Stimulated activated memory B cell treated with anti-CD40 and anti-IgM and Interleukin-4, amounts not matched to agents 10 μg/mL and 1 μg/mL and 100 μg/mL, for 72 hours (primary cell): ENCODE measurements at places on chromosomes 7 and 10.

DNA sequence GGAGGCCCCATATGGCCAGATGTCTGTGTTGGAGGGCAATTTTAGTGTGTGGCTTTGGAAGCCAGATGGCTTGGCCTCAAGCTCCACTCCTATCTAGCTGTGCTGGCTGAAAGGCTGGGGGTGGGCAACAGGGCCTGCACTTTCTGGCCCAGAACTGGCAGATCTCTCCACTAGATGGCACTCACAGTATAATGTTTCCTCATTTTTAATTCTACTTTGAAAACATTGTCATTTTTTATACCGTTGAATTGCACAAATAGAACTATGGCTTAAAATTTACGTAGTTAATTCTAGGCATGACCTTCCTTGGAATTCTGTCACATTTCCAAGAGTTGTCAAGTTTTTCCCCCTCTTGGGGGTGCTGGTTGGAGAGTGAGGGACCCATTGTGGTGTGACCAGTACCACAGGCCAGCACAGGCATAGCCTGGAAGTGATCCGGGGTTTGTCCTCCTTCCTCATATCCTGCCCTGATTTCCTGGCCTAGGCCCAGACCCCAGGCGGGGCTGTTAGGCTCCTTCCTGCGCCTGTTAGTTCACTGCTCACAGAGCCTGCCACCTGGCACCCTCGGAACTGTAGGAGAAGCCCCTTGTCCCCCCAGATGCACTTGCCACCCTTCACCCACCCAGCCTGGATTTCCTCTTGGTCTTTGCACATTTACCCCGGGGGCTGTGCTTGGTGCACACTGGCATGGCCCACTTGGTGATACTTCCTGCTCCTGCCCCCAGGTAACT is 52.8 kb downstream of the ARHGAP22 start:
- peak; percentile 73 for ATAC-seq

DNA sequence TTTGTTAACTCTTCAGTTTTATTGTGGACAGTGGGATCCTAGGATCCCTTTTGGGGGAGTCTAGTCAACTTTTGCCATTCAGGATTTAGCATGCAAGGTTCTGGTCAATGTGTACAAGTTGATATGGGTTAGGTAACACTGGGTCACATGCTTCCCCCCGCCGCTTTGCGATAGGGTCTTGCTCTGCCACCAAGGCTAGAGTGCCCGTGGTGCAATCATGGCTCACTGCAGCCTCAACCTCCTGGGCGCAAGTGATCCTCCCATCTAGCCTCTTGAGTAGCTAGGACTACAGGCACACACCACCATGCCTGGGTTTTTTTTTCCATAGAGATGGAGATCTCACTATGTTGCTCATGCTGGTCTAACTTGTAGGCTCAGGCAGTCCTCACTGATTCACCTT is 3.2 kb upstream of the CSGALNACT2 start:
- no peak for ATAC-seq

GRCh38 chr7:157228864-157229422 is 90.2 kb downstream of the UBE3C start:
- no peak for ATAC-seq

DNA sequence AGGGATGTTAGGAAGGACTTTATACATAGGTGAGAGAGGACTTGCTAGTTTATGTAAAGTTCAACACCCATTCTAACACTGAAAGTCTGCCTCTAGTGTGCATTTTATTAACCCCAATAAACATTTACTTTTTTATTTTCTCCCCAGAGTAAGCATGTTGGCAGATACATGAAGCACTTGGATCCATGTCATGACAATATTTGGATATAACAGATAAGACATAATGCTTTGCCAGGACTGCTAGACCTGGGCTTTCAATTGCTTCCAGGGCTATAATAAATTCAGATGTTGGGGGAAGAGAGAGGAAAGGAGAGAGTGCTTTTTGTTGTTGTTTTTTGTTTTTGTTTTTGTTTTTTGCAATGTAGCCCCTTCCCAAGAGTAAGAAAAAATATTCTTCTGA is 269.3 kb upstream of the LRRTM3 start:
- no peak for ATAC-seq

DNA sequence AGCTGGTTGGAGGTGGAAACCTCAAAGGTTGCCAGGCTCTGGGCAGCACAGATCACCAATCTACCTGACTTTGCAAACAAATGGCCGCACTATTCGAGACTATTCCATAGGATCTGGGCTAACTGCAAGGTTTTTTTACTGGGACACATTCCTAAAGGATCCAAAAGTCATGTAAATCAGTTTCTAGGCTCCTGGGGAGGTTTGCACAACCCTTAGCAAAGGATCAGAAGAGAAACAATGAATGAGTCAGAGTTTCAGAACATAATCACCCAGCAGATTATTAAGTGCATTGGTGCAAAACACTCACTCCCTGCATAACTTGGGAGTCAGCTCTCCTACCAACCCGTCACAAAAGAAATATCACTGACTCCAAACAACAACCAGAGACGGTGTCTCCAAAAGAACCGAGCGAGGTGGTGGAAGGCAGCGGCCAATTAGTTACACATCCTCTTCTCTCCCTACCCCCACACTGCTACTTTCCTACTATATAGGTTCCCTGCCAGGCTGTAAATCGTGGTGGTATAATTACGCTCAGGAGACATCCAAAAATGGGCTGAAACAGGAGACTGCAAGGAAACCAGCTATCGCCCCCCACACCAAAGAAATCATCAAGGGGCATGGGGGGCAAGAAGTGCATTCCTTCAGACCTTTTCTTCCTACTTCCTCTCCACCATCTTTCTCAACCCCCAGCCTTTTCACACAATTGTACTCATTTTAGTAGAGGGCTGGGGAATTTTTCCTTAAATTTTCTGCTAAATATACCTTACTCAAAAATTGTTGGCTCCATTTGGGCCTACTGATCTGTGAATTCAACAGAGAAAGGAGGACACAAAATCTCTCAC is 3.2 kb downstream of the UBE2H start:
- ATAC-seq = peak; percentile 42

DNA sequence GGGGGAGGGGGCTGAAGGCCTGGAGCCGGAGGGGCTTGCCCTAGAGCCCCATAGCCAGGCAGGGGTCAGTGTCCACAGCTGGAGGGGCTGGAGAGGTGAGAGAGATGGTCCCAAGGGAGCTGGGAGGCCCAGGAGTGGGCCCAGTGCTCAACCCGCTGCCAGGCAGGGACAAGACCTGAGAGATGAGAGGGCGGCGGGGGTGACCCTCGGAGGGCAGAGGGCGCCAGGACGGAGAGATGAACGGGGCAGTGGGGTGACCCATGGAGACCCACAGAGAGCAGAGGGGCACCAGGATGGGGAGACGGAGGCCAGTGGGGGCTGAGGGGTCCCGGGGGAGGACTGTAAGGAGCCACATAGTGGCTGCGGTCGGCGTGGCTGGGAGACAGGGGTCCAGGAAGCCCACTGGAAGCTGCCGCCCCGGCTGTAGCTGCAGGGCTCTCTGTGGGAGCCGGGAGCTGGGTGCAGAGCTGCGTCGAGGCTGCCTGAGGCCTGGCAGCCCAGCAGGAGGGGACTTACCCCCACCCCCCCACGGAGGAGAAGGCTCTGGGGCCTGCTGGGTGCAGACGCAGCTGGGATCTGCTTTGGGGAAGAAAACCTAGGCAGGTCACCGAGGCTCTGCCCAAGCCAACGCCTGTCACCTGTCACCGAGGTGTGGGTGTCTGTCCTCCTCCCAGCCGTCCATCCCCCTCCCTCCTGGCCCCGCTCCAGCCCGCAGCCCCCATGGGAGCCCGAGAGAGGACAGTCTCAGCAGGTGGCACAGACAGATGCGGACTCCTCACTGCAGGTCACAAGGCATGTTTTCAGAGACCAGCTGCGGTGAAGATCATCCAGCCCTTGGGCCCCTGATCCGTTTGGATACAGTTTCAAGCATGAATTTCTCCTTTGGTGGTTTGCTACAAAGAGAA is 25.1 kb downstream of the PWWP2B start:
- peak; percentile 78 for ATAC-seq

DNA sequence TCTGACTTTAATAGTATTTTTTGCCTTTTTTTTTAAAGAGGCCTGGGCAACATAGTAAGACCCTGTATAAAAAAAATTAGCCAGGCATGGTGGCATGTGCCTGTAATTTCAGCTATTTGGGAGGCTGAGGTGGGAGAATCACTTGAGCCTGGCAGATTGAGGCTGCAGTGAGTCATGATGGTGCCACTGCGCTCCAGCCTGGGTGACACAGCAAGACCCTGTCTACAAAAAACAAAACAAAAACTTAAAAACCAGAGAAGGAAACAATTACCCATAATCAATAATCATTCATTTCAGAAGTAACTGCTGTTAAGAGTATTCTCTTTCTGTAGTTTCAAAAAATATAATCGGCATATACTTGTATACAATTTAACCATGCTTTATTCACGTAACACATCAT is 28.0 kb downstream of the VPS26A start:
- no peak for ATAC-seq

DNA sequence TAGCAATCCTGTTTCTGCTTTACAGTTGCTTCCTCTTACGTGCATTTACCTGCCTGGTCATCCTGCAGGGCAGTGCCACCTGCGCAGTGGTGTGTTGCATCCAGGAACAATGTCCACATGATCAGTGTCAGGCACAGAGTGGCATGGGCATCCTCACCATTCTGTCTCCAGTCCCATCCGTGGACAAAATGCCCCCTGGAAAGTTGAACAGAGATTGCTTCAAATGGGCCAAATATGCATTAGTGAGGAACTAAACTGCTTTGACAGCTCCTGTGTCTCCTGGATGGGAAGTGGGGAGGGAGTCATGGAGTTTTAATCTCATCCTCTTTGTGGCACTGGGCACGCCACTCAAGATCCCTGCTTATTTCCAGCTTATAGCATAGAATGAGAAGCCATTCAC is 151.8 kb downstream of the DPP6 start:
- no peak for ATAC-seq

DNA sequence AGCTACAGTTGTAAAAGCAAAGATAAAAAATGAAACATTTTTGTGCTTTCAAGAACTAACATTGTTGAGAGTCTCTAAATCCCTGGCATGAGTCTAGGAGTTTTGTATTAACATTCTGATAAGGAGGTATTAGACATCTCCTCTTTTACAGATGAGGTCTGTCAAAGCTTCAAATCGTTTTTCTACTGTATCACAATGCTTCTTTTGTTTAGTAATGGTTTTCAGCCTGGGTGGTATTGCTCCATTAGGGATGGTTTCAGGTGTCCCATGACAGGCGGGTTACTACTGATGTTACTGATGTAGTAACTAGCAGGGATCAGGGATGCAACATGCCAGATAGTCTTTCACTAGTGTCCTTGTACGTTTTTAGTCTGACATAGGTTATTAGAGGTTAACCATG is 27.4 kb downstream of the STAM start:
- ATAC-seq = no peak

- ATAC-seq = no peak
These were observed 482.0 kb upstream of the PCDH15 start for GRCh38 chr10:55283031-55283430.

GRCh38 chr10:67144530-67144929 is 218.7 kb downstream of the LRRTM3 start:
- no peak for ATAC-seq

GRCh38 chr10:42734536-42734935 is 48.1 kb upstream of the BMS1 start:
- no peak for ATAC-seq

DNA sequence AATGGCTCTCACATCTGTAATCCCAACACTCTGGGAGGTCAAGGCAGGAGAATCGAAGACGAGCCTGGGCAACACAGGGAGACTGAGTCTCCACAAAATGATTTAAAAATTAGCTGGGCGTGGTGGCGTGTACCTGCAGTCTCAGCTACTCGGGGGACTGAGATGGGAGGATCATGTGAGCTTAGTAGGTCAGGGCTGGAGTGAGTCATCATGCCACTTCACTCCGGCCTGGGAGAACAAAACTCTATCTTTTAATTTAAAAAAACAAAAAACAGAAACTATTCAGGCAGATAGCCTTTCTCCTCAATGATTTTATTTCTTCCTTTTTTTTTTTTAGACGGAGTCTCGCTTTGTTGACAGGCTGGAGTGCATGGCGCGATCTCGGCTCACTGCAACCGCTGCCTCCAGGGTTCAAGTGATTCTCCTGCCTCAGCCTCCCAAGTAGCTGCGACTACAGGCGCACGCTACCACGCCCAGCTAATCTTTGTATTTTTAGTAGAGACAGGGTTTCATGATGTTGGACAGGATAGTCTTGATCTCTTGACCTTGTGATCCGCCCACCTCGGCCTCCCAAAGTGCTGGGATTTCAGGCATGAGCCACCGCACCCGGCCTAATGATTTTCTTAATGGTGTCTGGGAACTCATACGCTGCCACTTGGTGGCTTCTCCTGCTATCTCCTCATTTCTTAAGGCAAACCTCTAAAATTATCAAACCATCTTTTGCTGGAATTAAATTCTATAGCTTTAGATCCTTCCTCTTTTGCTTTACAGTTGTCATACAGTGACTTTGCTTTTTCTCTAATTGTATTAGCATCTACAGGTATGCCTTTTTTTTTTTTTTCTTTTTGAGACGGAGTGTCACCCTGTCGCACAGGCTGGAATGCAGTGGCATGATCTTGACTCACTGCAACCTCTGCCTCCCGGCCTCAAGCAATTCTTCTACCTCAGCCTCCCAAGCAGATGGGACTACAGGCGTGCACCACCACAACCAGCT is 22.9 kb downstream of the SRPK2 start:
- ATAC-seq = no peak

- peak; percentile 62 for ATAC-seq
These were observed 34.0 kb downstream of the DLD start for GRCh38 chr7:107924841-107925504.

- ATAC-seq = no peak
These were observed 85.4 kb downstream of the ZNF777 start for GRCh38 chr7:149375234-149376008.

- peak; percentile 98 for ATAC-seq
These were observed 16.9 kb downstream of the ZNF713 start for GRCh38 chr7:55903985-55904759.

DNA sequence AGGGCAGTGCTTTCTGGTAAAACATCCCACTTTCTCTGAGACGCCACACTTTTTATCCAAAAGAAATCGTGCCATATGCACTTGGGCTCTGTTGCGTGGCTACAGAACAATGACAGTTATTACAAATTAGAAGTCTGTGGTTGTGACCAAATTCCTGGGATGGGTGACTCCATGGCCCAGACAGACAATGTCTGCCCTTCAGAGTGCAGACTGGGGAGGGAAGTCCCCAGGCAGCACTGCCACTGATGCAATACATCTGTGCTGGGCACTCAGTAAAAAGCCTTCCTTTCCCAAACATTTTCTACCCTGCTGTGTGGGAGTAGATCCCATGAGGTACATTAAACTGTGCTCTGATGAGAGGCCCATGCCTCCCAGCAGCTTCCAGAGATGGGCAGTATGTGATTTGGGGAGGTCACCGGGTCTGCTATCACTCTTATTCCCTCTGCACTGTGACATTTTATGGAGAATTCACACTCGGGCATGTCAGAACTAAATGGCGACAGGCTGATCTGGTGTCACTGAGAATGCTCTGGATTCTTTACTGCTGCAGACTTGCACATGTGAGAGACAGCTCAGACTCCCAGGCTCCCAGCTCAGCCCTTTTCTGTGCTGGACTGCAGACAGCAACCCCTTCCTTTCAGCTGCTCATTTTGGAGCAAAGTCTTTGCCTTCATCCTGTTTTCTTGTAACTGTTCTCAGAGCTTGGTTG is 243.5 kb upstream of the ZNF32 start:
- ATAC-seq = peak; percentile 28
